ENCODE measurements at places on chromosomes 1 and 21.

DNA sequence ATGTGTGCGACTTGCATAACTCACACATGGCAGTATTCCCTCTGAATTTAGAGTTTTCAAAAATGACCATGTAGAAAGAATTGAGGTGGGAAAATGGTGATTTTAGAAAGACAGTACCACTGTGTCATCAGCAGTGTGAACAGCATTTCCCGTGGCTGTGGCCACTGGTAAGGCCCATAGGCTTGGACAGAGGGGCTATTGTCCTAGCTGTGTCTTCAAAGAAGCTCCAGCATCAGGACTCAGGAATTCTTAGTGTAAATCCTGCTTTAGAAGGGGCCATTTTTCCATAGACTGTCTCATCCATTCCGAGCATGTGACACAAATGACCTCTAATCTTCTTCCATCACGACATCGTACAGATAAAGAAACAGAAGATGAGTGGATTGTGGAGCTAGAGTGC lies 119.3 kb upstream of the BACE2 start:
- DNase-seq, result no peak

DNA sequence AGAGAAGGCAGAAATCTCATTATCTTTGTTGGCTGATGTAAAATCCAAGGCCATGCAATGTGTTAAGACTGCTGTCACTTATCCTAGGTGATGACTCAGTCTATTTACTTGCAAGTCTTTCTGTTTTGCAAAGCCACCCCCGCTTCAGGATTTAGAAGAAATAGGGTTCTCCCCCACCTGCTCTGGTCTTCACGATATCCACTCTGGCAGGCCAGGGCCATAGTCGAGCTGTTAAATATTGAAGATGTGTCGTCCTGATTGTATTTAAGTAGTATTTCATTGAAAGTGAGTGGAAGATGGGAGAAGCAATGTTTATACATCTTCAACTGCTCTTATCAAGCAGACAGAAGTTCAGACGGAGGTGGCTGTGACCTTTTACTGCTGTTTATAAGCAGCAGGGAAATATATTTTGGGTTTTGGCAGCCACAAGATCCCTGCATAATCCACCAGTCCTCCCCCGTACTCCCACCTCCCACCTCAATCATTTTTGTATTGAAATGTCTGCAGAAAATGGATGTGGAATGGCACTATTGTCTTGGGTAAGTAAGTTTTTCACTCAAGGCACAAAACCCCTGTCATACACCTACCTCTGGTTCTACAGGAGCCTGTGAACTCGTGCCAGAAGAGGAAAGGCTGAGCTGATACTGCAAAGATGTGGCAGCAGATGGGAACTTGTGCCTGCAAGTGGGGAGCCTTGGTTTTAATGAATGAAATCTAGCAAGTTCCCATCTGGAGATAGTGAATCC lies 117.4 kb downstream of the MRPS6 start:
- no peak for DNase-seq

GRCh38 chr1:53576866-53577760 lies 117.9 kb downstream of the DMRTB1 start:
- no peak for DNase-seq

- DNase-seq, result no peak
Observed at GRCh38 chr1:157086299-157086698, 13.3 kb downstream of the ETV3L start.

Data from activated B cell treated with CpG ODN at 0.5 μM for 24 hours (primary cell).